Activated T-cell treated with anti-CD3 and anti-CD28 coated beads, Interleukin-2, amount 50 U/mL, for 48 hours (primary cell): ENCODE measurements at places on chromosomes 2 and 18.

DNA sequence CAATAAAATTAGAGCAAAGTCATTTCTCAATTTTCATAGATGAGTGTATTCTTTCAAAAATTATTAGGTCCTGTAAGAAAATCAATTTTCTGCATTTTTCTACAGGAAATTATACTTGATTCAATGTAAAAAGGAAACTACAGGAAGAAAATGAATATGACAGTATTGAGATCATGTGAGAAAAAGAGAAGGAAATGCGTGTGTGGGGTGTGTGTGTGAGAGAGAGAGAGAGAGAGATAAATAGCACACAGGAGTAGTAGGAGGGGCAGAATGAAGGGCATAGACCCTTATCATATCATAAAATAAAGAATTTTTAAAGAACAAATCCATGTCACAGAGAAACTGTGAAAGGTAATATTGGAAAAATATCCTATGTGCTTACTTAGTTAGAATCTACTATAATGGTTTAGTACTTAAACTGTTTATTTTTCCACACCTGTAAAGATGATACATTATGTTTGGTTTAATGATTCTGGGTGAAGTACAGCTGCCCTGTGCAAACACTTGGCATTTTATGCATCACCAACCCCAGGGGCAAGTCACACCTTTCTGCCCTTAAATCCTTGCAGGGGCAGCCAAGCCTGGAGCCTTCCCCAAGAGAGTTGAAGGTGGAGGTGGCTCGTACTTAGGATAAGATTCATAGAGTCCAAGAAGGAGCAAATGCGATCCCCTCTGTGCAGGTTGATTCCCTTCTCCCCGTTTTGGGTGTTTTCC, 276.4 kb downstream of the TGIF1 start:
- no peak for DNase-seq

GRCh38 chr2:43178602-43179542, 47.5 kb downstream of the ZFP36L2 start:
- DNase-seq = peak; percentile 41

DNA sequence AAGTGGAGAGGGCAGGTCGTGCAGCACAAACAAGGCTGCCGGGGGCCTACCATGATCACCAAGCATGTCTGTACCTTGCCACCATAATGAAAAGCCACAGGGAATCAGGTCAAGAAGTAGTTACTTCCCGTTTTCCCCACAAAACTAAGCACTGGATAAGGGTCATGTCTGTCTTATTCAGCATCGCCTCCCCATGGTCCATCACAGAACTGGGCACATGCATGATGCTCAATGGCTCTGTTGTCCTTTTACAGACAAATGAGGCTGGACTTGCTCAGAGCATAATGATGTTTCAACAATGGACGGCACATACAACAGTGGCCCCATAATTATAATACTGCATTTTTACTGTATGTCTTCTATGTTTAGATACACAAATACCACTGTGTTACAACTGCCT, 27.5 kb downstream of the REEP1 start:
- no peak for DNase-seq

DNA sequence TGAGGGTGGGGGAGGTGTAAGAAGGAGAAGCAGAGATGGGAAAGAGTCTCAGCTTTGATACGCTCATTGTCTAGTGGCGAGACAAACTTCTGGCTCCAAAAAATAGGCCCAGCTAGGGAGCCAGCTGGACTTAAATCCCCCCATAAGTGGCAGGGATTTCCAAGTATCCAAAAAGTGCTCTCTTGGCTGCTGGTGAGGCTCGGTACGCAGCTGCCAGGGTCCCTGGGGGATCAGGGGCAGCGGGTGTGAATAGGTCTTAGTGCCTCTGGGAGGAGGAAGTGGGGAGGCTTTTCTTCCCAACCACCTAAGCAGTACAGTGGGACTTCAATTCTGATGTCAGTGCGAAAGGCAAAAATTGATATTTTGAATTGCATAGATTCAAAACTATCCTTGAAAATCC, 73.5 kb downstream of the ALK start:
- DNase-seq = no peak

DNA sequence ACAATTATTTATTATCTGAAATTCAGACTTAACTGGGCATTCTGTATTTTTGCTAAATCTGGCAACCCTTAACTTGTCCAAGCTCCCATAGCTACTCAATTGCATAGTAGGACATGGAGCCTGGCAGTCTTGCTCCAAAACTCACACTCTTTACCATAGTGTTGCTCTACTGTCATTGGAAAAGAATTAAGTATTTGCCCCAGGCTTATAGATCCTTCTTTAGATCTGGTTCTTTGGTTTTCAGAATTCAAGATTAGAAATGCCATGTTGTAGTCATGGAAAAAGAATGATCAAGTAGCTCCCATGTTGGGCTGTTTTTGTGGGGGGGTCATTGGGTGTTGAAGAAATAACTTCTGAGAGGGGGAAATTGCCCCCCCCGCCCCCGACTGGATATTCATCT, 240.9 kb downstream of the WDPCP start:
- no peak for DNase-seq

- no peak for DNase-seq
Measured at GRCh38 chr2:200254773-200255172, 51.7 kb upstream of the SPATS2L start.

- no peak for DNase-seq
Measured at GRCh38 chr2:241540401-241540770, 18.2 kb upstream of the BOK start.

GRCh38 chr2:101295895-101296294, 12.6 kb downstream of the RNF149 start:
- no peak for DNase-seq

- DNase-seq = no peak
Measured at GRCh38 chr18:23958036-23958435, 56.5 kb upstream of the TTC39C start.

DNA sequence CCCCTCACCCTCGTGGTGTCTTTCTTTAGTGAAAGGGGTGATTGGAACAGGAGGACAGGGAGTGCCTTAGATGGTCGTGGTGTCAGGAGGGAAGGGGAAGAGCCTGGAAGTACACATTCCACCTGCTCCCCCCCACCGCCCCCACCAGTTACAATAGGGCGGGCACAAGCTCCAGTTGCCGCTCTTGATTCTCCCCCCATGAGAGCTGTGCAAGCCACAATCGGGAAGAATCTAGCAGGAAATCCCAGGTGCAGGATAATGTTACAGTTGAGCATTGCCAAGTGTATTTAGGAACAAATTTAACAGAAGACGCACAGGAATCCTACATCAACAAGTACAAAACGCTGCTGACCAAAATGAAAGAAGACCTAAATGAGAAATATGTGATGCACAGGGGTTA, 73.6 kb downstream of the ASAP2 start:
- no peak for DNase-seq

GRCh38 chr2:69081757-69082156, 68.8 kb downstream of the ANTXR1 start:
- no peak for DNase-seq

DNA sequence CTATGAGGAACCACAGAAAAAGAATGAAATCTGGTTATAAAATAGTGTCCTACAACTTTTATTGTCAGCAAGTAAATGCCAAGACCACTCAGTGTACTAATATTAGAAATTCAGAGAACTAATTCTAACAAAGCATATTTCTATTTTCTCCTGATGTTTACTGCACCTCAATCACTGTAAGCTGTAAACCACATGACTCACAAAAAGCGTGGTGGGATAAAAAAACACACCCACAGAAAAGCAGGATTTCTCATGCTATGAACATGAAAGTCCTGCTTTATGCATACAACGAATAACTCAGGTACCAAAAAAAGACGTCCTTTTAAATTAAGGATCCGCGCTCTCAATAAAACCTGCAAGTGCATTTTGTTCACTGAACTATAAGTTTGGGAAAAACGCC, 797 bp downstream of the TXNL4A start:
- DNase-seq = no peak

DNA sequence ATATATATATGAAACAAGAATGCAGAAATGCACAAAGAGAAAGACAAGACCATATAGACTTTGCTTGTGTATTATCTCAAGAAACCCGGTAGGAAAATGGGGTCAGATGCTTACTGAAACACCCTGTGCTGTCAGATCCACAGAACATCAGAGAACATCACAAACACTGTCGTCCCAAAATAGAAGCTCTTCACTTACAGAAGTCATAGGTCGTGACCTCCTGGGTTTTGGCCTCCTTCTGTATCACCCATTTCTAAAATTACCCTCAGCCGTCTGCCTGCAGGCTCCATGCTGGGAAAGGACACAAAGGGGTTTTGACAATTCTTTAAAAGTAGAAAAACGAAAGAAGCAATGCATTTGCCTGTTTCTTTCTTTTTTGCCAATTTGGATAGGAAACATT, 137.9 kb downstream of the PAX3 start:
- DNase-seq = no peak

- DNase-seq = no peak
Measured at GRCh38 chr2:37337620-37338280, 6.7 kb upstream of the QPCT start.

DNA sequence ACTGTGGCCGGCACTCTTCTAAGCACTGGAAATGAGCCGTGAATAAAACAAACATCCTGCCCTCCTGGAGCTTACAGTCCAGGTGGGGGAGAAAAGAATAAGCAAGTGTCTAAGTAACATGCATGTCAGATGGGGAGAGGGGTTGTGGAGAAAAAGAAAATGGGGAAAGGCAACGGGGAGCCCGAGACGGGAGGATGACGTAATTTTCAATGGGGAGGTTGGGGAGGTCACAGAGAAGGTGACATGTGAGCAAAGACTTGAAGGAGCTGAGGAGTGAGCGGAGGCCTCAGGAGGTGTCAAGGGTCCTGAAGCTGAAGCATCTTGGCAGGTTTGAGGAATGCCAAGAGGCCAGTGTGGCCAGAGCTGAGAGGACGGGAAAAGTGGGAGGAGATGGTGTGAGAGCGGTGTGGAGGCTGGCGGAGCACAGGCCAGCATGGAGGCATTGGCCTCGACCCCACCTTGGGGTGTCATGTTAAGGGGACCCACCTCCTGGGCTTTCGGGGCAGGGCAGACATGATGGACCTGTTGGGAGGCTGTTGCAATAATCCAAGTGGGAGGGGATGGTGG, 15.0 kb upstream of the NTSR2 start:
- no peak for DNase-seq

DNA sequence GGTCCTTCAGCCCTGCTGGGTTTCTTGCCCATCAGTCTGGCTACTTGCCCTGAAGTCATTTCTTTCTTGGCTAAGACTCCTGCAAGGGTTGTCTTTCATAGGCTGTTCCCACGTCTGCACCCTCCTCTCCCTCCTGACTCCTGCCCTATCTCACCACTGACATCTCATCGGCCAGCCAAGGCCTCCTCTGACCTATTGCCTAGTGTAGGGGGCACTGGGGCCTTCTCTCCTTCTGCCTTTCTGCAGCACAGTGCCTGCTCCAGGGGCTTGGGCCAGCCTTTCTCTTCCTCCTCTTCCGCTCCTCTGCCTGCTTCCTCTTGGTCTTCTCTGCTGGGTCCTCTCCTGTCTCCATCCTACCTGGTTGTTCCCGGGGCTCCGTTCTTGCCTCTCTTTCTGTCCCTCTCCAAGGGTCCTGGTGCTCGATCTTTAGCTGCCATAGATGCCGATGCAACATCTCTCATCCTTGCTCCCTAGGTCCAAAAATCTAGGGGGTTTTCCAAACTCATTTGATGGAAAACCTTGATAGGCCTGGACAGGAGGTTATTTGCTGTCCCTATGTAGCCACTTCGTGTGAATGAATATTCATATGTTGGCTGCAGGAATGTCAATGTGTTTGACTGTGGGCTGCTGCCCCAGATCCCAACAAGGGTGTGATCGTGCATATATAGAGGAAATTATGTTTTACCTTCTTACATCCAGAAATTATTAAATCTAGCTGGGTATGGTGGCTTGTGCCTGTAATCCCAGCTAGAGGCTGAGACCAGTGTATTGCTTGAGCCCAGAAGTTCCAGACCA, 9.7 kb upstream of the NT5DC4 start:
- no peak for DNase-seq

DNA sequence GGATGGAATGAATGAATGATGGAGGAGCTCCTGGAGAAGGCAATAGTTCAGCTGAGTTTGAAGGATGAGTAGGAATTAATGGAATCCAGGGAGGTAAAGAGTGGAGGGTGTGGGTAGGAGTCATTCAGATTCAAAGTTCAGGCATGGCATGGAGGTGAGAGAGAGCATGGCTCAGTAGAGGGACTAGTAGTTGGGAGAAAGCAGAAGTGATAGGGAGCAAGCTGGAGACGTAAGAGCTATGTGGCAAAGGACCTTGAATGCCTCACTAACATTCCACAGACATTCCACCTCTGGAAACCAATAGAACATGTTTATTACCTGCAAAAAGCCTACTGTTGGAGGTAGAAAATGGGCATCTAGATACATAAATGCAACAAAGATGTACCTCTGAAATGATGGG, 170.1 kb downstream of the HAUS1 start:
- DNase-seq = no peak

DNA sequence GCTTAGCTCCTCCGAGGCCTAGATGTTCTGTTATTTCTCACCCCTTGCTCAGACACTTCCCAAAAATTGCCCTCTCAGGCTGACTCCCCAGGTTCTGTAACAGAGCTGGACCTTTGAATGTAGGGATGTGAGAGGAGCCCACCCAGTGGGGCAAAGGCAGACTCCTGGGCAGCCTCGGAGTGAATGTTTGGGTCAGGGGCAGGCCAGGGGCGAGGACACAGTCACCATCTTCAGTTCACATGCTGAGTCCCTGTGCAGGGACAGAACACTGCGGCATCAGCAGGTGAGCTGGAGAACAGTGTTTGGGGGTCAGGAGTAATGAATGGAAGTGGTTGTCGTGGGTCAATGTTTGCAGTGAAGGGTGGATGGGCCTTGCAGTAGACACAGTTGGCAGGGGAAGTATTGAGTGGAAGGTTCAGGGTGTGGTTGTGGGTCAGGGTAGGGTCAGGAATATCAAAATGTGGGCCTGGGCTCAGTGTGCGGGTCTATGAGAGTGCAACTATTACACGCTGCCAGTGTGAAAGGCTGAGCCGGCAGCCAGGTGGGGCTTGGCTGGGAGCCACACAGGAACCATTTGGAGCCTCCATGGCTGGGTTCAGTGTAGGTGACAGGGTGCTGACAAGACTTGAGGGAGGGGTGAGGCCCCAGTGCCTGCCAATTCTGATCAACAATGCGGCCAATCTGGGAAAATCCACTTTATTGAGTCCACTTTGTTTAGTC, 4.4 kb downstream of the IHH start:
- no peak for DNase-seq

DNA sequence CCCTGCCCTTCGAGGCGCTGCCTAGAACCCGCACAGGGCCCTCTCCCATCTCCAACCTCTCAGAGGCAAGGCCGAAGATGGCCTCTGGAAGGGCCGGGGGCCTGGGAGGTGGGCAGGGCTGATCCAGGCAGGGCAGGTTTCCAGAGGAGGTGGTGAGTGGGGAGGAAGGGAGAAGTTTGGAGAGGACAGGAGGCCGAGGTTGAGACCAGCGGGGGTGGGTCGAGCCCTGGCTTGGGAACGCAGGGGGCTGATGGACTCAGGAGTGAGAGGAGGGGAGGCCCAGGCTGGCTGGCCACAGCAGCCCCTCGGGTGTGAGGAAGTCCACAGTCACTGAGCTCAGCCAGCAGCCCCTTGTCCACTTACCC, 10.5 kb downstream of the CAPN10 start:
- DNase-seq = no peak

GRCh38 chr2:138707392-138708074, 72.7 kb downstream of the NXPH2 start:
- no peak for DNase-seq
